ENCODE measurements at places on chromosomes 3 and 15.
A peak's percentile ranks its signal among the peaks of the same experiment; 100 is the strongest.

DNA sequence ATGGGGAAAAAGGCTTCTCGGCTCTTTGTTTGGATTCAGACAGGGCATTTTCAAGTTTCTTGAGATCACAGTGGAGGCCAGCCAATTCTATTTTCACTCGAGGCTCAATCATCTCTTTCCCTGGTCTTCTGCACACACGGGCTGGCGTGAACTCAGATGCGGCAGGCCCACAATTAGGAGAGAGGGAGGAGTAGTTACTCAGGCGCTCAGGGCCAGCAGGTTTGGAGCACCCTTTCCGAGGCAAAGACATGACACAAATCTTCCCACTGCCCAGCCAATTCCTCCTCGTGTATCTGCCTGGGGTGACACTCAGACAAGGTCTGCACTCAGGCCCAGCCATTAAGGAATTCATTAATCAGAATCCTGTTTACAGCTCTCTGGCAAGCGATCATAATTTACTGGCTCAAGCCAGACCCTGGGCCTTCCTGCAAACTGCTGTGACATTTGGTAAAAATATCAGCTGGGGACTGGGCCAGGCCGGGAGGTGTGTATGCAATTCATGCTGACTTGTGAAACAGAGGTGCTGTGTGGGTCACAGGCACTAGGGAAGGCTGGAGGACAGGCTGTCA is 68.1 kb upstream of the TLE3 start:
- no peak for DNase-seq

GRCh38 chr3:39644176-39644575 is 165.2 kb upstream of the MYRIP start:
- no peak for DNase-seq

GRCh38 chr15:36371509-36371908 is 207.9 kb upstream of the CDIN1 start:
- DNase-seq, result no peak

DNA sequence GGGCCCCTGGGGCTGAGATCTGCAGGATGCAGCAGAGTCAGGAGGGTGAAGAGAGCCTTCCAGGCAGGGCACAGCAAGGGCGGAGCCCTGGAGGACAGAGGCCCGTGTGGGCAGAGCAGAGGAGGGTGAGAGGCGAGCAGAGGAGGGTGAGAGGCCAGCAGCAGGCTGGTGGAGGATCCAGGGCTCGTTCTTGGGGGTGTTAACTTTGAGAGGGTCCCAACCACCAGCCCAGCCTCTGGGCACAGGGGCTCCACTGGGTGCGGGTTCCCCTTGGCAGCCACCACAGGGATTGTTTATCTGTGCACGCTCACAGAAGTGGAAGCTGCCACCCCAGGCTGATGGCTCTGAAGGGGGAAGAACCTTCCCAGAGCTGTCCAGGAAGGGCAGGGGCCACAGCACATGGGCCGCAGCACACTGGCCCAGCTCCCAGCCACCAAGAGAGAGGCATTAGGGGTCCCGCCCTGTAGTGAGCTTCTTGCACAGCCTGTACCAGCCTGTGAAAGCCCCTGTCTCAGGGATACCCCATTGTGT is 9.3 kb upstream of the PLXND1 start:
- no peak for DNase-seq

DNA sequence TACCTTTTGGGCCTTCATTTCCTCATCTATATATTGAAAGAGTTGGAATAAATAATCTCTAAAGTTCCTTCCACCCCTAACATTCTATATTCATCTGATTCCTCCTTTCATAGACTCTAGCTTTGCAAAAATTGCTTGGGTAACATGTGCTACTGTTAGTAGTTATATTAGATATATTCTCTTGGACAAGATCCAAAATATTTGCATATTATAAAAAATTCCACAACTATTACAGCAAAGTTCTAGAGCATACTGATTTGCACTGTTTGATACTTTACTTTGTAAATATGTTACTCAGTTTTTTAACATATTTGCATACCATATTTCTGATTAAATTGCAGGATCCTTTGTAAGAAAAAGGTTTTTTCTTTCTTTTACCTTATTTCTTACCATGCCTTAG is 95.9 kb upstream of the UBE2E2 start:
- DNase-seq, result no peak

- DNase-seq, result no peak
These were observed 12.2 kb downstream of the ZNF774 start for GRCh38 chr15:90364251-90364650.

GRCh38 chr15:93178371-93178770 is 89.4 kb upstream of the RGMA start:
- no peak for DNase-seq

DNA sequence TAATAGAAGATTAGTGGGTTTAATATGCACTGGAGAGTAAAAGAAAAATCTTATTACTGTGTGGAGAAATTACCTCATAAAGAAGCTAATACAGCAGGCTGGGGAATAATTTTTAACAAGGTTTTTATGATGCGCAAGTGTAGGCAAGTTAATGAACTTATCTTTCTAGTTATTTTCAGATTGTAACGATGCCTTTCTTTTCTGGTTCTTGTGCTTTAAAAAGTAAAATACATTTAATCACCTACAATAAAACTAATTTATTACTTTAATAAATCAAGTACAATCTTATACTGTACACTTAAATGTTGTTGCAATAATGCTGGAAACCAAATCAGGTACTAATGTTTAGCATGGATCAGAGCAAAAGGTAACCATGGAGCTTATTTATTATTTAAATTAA is 266.6 kb downstream of the ZIC1 start:
- DNase-seq, result no peak

- no peak for DNase-seq
These were observed 48.0 kb downstream of the ZIC4 start for GRCh38 chr3:147358144-147358992.

DNA sequence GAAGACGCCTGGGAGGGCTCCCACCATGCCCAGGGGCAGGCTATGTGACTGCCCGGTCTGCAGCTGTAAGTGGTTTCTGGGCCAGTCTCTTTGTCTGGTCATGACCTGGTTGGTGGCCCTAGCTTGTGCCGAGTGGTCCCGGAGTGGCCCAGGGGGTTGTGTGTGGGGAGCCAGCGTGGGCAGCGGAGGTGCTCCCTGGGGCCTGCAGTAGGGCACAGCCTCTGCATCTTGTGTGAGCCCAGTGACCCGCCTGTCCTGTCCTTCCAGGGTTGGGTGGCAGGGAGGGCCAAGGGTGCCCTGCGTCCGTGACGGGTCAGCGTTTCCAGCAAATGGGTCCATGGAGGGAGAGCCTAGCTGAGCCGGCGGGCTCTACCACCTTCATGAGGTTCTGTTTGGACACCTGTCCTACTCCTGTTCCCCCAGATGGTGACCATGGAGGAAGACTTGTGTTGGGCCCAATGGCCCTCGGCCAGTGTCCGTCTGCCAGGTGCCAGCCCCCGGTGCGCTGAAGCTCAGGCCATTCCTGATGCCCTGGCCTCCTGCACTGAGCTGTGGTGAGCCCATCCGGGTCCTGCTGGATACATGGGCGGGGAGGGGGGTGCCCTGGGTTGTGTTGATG is 215.4 kb downstream of the SNRPN start:
- no peak for DNase-seq

- peak; percentile 84 for DNase-seq
These were observed 17.6 kb upstream of the CCDC174 start for GRCh38 chr3:14633819-14634424.

DNA sequence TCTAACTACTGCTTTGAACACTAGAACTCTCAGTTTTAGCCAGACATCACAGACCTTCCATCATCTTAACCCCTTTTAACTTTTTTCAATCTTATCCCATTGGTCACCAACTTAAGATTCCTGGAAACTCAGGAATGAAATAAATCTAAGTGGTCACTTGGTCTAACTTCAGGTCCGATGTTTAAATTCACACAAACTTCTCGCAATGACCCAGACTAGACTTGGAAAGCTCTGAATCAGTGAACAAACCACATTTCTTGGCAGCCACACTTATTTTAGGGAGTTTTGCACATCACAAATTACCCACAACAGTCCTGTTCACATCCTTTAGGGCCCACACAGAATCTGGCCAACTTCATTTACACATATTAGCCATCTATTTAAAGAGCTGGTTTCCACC is 118.9 kb downstream of the MAGI1 start:
- DNase-seq, result no peak

DNA sequence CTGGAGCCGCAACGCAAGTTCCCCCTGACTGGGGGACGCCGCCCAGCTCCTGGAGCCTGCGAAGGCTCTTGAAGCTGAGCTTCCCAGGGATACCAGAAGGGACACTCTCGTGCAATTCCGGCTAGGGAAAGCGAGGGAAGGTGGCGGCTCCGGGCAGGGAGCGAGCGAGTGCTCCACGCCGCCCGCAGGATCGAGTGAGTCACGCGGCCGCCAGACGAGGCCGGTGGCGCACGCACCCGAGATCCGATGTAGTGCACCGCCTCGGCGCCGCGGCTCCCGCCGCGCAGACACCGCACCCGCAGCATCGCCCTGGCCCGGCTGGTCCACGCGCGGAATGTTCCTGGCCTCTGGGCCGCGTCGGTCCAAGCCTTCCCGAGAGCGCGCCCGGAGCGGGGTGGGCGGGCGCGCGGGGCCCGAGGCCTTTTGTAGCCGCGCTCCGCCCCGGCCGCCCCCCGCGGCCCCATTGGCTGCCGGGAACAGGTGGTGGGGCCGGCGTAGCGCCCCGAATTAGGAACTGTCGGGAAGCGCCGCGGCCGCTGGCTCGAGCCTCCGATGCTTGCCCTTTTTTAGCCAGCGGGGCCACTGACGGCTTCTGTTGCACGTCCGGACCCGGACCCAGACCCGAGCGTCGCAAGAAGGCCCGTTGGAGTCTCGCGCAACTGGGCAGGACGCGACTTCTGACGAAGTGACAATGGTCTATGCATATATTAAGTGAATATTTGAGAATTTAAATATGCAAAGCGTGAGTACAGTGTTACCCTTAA is at the start of gene GATM:
Gene GATM (minus strand): TSS at position 396 of the 764 bp plus-strand sequence. CDS start 91 bp downstream, at position 305.
- DNase-seq, result peak; percentile 94

DNA sequence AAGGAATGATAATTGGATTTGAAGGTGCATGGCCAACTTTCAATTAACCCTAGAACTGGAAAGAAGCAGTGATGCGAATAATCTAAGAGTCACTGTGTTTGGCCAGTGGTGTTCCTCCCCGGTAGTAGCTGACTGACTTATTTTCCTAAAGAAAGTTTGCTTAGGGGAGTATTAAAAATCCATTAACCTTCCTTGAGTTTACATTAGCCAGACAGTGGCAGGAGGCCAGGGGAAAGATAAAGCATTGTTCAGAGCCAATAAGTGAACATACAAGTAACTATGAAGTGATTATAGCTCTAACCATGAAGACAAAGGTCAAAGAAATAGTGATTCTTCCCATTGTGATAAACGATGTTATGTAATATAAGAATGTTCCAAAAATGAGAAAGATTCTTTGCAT is 8.9 kb upstream of the TMEM202 start:
- DNase-seq, result no peak

DNA sequence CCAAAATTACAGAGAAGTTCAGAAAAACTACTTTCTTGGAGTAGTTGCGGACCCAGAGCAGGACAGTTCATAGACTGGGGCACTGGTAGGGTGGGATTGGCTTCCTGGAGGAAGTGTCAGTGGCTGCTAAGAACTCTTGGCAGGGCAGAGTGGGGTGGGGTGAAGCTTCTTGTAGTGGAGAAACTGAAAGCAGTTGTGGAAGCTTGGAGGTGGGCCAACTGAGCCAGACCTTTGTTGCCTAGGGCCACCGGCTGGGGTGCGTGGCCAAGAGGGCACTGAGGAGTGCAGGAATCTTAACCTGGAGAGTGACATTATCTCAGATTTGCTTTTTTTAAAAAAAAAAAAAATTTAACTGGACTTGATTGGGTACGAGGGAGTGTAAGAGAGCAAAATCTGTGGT is 3.1 kb downstream of the KAT2B start:
- DNase-seq, result peak; percentile 75

GRCh38 chr15:62913246-62913645 is 129.3 kb upstream of the TPM1 start:
- no peak for DNase-seq

DNA sequence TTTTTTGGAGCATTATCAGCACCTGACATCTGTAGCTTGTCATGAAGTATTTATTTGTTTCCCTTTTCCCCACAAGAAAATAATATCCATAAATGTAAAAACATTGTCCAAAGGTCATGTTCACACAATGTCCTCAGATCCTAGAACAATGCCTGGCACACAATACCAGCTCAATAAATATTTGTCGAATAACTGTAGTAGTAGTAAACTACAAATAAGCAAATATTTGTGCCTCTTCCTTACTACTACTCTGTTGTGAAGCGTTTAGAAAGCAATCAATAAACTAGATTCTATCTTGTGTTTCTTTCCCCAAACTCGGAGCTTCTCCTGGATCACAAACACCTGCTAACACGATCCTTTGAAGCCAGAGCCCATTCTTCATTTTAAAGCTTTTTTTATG is 459.6 kb upstream of the NECTIN3 start:
- DNase-seq, result no peak

GRCh38 chr3:3783210-3783609 is 16.0 kb upstream of the LRRN1 start:
- DNase-seq, result no peak

DNA sequence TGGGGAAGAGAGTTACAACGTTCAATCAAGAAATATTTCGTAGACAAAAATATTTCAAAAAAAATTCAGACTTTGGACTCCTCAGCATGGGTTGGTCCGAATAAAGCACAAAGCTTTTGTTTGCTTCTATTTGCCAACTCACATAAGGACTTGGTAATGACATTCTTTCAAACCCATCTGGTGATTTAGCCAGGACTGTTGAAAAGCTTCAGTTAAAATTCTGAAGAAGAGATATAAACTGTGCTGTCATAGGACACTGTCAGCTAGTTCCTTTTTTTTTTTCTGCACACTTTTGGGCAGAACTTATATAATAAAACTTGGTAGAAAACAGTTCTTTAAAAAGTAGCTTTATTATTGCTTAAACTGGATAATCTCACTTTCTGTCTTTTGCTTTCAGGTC is 660.8 kb upstream of the SGO1 start:
- no peak for DNase-seq

DNA sequence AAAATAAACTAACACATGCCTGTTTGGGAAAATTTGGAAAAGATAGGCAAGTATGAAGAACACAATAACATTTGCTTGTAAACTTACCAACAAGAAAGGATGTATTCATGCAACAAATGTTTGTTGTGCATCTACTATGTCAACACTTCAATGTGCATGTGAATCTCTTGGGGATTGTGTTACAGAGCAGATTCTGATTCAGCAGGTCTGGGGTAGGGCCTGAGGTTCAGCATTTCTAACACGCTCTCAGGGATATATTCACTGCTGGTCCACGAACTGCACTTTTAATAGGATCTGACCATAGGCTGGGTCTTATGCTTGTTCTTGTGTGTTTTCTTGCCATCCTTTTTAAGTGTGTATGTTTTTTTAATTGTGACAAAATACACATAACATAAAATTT is 11.8 kb downstream of the GPD1L start:
- DNase-seq, result no peak
